Osteocyte (in vitro differentiated cells): ENCODE measurements at places on chromosomes 2 and 18.

DNA sequence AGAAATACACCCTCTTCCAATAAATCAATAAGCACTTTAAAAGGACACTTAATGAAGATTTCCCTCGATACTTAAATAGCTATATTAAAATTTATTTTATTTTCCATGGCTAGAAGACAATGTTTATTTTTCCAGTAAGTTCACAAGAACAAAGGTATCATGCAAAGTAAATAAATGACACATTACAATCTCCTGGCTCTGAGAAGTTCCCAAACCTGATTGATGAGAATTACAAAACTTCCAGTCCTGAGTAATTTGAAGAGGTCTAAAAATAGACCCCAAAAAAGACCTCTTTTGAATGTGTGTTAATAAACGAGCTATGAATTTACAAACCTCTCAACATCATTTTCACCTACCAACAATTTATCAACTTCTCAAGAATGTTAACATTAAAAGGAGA is 1.5 kb upstream of the PEX13 start:
- no peak for DNase-seq

GRCh38 chr18:24595561-24596031 is 135.2 kb downstream of the HRH4 start:
- DNase-seq = no peak

GRCh38 chr18:63928331-63928730 is 20.6 kb downstream of the SERPINB10 start:
- no peak for DNase-seq

GRCh38 chr2:236061899-236062298 is 106.3 kb downstream of the GBX2 start:
- DNase-seq = no peak

- no peak for DNase-seq
Measured at GRCh38 chr2:66938471-66938967, 458.6 kb upstream of the ETAA1 start.
